Fibroblast of the aortic adventitia (primary cell): ENCODE measurements at places on chromosomes 3 and 15. TPM values are rescaled to one million over a fixed set of nuclear protein-coding genes. Genes with fewer than 3 reads are reported as not detected.

DNA sequence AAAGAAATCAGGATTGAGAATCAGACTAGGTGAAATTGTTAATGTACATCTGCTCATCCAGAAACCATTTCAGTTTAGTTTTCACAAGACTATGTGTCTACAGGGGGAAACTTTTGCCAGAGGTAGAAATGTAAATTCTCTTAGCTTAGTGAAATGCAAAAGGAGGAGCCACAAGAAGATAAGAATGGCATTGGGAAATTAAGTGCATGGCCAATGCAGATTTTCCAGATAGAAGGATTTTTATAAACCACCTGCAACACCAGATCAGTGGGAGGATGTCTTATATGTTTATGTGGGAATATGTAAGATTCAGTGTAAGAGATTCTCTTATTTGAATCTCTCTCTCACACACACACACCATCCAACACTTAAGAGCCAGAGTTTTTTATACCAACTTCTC is 67.2 kb downstream of the HMG20A start:
- no peak for DNase-seq

The UBR1 gene
- 14.1 and 38.1 TPM in 2 replicates for total RNA-seq

DNA sequence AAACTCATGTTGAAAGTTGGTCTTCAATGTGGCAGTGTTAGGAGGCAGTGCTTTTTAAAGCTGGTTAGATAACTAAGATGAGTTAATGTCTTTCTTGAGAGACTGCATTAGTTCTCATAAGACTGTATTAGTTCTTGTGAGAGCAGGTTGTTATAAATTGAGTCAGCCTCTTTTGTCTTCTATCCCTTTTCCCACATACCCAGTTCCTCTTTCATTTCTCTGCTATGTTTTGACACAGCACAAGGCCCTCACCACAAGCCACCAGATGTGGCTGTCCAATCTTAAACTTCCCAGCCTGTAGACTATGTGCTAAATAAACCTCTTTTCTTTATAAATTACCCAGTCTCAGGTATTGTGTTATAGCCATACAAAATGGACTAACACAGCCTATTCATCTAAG is 94.6 kb upstream of the SNTN start:
- DNase-seq, result no peak

GRCh38 chr3:34200576-34200975 is 402.1 kb downstream of the PDCD6IP start:
- no peak for DNase-seq

- DNase-seq, result no peak
Observed at GRCh38 chr3:53238886-53239285, 16.9 kb downstream of the TKT start.

- no peak for DNase-seq
Observed at GRCh38 chr3:46670000-46670890, 23.2 kb downstream of the ALS2CL start.

DNA sequence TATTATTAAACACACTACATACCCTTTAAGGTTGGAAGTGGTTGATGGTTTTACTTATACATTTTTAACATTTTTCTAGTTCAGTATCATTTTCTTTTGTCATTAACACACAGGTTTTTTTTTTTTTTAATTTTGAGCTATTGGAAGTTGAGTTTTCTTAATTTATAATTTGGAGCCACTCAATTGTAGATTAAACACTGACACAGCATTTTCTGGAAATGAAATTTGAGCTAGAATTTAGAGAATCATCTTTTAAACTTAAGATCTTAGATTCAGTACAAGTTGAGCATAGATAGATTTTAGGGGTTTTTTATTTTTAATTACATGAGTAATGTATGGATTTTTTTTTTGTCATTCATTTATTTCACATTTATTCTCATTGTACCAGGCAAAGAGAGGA is 35.0 kb downstream of the RASA2 start:
- DNase-seq, result no peak
